ENCODE measurements at places on chromosomes 6 and 20.

GRCh38 chr20:53322651-53323050 is 271.0 kb downstream of the ZNF217 start:
- DNase-seq, result no peak

DNA sequence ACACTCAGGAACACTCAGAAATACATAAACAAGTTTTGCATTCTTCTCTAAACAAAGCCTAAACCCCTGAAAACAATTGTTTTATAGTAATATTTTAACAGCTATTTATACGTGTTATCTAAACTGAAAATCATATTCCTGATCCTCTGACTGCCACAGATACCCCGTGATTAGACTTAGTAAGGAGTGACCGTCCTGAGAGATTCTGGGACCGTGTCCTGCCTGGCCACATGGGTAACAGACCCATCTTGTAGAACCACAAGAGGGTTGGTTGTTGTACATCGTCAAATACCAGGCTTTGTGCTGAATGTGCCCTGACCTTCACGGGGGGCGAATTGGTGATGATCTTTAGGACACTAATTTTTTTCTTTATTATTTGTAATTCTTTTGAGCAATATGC is 214.4 kb downstream of the TMEM242 start:
- DNase-seq, result no peak

GRCh38 chr20:1788044-1788443 is 107.2 kb upstream of the SIRPA start:
- no peak for DNase-seq

DNA sequence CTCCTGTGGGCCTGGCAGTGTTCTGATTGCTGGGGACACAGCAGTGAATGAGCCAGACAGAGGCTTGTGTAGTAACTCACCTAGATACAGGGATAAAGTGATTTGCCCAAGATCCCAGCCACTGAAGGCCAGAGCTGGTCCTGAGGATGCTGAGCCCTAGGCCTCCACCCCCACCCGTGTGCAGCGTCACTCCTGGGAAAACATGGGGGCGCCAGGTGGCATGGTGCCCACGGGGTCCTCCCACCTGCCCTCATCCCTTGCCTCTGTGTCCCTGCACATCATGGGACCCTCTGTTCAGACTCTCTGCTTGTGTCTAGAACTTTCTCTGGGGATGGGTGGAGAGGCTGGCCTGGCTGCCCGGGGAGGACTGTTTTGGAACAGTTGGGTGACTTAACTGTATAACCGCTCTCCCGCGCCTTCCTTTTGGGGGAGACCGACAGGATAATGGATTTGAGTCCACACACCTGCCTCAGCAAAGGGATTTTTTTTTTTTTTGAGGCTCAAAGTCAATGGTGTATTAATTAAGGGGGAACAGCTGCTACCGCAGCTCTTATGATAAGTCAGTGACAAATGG is 19.6 kb downstream of the LEMD2 start:
- DNase-seq, result no peak

Measured in NB4 (cell line).